ENCODE measurements at places on chromosomes 5 and 9.

DNA sequence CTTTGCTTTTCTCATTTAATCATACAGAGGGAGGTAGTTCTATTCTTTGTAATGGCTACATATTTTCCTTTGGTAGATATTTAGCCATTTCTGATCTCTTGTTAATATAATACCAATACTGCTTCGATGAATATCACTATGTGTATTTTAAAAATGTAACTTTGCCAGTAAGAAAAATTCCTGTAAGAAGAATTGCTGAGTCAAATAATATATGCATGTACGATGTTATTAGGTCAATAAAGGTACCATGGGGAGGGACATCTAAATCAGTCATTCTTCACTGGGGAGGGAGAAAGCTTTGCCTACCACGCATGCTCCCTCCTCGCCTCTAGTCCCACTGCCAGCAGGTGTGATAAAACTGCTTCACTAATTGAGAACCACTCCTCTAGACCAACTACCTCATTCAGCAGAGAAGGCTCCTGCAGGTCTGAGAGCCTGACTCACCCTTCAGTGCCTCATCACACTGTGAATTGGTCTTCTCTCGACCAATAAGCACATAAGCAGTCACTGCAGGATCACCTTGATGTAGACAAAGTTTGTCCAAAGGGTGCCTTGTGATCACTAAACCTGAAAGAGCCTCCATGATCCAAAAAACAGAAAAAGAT, 56.1 kb upstream of the TBCA start:
- H3K27me3 ChIP-seq: no peaks in the 10 kb centered on the region
- H3K27ac ChIP-seq: no peak overlapping the region
- no peaks in the 10 kb centered on the region for H3K4me1 ChIP-seq
- no peaks in the 10 kb centered on the region for H3K36me3 ChIP-seq
- DNase-seq: no peak

GRCh38 chr5:14574096-14574495, 7.5 kb upstream of the OTULINL start:
- no peak for DNase-seq
- no peaks in the 10 kb centered on the region for H3K27me3 ChIP-seq
- H3K4me3 ChIP-seq: no peak overlapping the region
- H3K27ac ChIP-seq: no peak overlapping the region
- no peaks in the 10 kb centered on the region for H3K4me1 ChIP-seq
- no peaks in the 10 kb centered on the region for H3K36me3 ChIP-seq

DNA sequence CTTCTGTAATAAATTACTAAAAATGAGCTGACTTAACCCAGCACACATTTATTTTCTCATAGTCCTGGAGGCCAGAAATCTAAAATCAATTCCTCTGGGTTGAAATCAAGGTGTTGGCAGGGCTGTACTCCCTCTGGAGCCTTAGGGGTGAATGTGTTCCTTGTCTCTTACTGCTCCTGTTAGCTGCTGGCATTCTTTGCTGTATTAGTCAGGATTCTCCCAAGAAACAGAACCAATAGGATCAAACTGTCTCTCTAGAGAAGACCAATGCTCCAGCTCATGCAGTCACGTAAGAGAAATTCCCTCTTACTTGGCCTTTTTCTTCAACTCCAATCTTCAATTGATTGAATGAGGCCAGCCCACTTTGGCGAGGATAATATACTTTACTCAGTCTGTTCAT, 15.3 kb upstream of the CD180 start:
- H3K4me1 ChIP-seq: peaks cover 18% of the 10 kb centered on the region
- H3K27ac ChIP-seq: no peak overlapping the region
- no peak overlapping the region for H3K4me3 ChIP-seq
- H3K36me3 ChIP-seq: no peaks in the 10 kb centered on the region
- no peaks in the 10 kb centered on the region for H3K27me3 ChIP-seq

- H3K4me3 ChIP-seq: no peak overlapping the region
- H3K4me1 ChIP-seq: peaks cover 8% of the 10 kb centered on the region
- H3K27ac ChIP-seq: no peak overlapping the region
- H3K36me3 ChIP-seq: no peaks in the 10 kb centered on the region
Observed at GRCh38 chr5:65068410-65068809, 299.7 kb downstream of the CWC27 start.

DNA sequence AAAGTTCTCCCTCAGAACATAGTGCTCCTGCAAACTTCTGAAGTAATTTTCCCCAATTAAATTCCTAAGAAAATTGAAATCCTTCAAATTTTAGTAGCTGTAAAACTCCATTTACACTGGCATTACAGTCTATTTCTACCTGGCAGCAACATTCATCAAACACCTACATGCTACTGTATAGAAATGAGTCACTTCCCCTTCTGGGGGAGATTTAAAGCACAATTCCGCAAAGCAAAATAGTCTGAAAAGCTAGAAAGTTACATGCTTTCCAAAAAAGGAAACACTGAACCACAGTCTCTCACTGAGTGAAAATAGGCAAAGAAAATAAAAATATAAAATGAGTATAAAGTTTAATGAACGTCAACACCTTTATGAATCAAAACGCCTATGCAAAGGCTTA, 43.3 kb downstream of the MCTP1 start:
- no peaks in the 10 kb centered on the region for H3K4me1 ChIP-seq
- no peak overlapping the region for H3K27ac ChIP-seq
- no peak overlapping the region for H3K4me3 ChIP-seq
- DNase-seq: no peak
- H3K27me3 ChIP-seq: no peaks in the 10 kb centered on the region

DNA sequence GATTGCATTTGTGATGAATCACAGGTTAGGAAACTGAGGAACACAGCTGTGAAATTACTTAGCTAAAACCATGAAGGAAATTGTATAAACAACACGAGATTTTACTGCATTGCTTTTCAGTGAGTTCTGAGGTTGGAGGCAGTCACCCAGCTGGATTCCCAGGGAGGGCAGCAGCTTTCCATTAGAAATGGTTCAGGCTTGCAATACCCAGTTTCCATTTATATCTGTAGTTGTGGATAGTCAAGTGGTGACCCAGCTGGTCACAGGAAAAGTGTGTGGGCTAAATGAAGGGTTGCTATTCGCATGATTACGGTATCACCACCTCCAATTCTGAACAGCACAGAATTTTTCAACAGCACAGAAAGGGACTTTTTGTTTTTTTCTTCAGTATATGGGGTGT, 34.3 kb upstream of the SPATA31D4 start:
- no peaks in the 10 kb centered on the region for H3K36me3 ChIP-seq
- DNase-seq: no peak
- no peaks in the 10 kb centered on the region for H3K27me3 ChIP-seq
- H3K4me3 ChIP-seq: no peak overlapping the region
- no peaks in the 10 kb centered on the region for H3K4me1 ChIP-seq
- no peak overlapping the region for H3K27ac ChIP-seq

DNA sequence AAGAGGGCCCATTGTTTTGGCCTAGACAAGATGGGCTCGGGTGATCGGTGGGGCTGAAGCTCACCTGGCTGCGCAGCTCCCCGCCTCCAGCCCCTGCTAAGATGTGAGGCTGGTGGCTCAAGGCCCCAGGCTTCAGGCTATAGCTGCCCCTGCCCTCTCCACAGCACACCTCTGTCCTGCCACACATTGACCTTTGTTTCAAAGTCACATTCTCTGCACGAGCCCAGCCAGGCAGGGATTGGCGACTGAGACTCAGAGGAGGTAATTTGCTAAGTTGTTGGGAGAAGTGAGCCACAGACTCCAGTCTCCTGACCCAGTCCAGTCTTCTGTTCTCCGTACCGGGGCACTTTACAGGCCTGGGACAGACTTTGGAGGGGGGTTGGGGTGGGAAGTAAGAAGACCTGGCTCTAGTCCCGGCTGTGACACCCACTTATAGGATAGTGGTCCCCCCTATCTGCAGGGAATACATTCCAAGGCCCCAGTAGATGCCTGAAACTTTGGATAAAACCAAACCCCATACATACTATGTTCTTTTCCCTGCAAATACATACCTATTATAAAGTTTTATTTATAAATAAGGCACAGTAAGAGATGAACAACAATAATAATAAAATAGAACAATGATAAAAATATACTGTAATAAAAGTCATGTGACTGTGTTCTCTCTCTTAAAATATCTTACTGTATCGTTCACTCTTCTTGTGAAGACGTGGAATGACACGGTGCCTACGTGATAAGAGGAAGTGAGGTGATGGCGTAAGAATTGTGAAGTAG, 13.3 kb downstream of the PDGFRB start:
- peaks cover 95% of the 10 kb centered on the region for H3K4me1 ChIP-seq
- DNase-seq: no peak
- no peaks in the 10 kb centered on the region for H3K36me3 ChIP-seq
- H3K4me3 ChIP-seq: peak overlapping the region; percentile 46
- no peaks in the 10 kb centered on the region for H3K27me3 ChIP-seq
- H3K27ac ChIP-seq: peak overlapping the region; percentile 98

GRCh38 chr5:149015126-149015525, 47.7 kb downstream of the SH3TC2 start:
- H3K36me3 ChIP-seq: no peaks in the 10 kb centered on the region
- H3K27ac ChIP-seq: no peak overlapping the region
- DNase-seq: no peak
- no peaks in the 10 kb centered on the region for H3K4me1 ChIP-seq

GRCh38 chr9:110844121-110844520, 175.5 kb downstream of the MUSK start:
- H3K4me3 ChIP-seq: no peak overlapping the region
- H3K36me3 ChIP-seq: no peaks in the 10 kb centered on the region
- no peak overlapping the region for H3K27ac ChIP-seq
- H3K27me3 ChIP-seq: no peaks in the 10 kb centered on the region
- DNase-seq: no peak
- H3K4me1 ChIP-seq: no peaks in the 10 kb centered on the region
